ENCODE measurements at places on chromosomes 12 and 14.
A peak's percentile ranks its signal among the peaks of the same experiment; 100 is the strongest.

- DNase-seq: no peak
Measured at GRCh38 chr12:130835436-130835835, 3.6 kb downstream of the STX2 start.

GRCh38 chr14:65170768-65171507, 68.6 kb upstream of the MAX start:
- DNase-seq: peak; percentile 35

GRCh38 chr12:8658346-8658745, 4.3 kb downstream of the MFAP5 start:
- DNase-seq: peak; percentile 27

DNA sequence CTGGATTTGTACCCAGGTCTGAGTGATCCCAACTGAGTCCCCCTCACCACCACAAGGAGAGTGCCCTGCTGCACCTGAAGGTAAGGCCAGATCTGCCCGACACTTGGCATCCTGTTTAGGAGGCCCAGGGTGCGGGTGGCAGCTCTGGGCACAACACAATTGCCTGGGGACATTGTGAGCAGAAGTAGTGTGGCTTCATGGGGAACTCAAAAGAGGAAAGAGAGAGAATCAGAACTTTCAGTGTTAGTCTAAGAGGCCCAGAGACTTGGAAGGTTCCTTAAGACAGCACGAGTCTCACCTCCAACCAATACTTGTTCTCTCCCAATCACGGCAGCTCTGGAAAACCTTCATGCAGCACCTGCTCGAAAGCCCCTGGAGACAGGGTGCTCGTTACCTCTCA, 6.6 kb upstream of the SLC8B1 start:
- DNase-seq: no peak

GRCh38 chr12:124709722-124710687, 142.6 kb upstream of the NCOR2 start:
- DNase-seq: no peak

DNA sequence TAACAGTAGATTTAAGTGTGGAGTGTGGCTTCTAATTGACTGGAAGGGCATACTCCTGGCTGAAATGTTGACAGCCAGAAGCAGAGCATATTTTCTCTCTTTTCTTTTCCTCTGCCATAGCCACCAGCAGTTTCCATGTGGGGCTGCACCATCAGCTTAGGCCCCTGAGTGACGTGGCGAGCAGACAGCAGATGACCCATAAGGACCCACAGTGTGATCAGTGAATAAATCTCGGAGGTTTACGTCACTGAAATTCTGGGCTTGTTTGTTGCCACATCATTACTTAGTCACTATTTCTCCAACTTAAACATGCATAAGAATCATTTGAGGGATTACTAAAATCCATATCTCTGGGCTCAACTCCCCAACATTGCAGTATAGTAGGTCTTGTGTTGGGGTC, 549.7 kb upstream of the TMEM132C start:
- no peak for DNase-seq

GRCh38 chr12:114275932-114276785, 129.8 kb downstream of the TBX5 start:
- no peak for DNase-seq

GRCh38 chr12:27549801-27550652, 26.0 kb downstream of the PPFIBP1 start:
- peak; percentile 92 for DNase-seq

GRCh38 chr12:103799504-103799856, 41.6 kb downstream of the NT5DC3 start:
- no peak for DNase-seq

All from H4 (cell line).